ENCODE measurements at places on chromosomes 7 and 10. TPM values are rescaled to one million over a fixed set of nuclear protein-coding genes. Genes with fewer than 3 reads are reported as not detected.

DNA sequence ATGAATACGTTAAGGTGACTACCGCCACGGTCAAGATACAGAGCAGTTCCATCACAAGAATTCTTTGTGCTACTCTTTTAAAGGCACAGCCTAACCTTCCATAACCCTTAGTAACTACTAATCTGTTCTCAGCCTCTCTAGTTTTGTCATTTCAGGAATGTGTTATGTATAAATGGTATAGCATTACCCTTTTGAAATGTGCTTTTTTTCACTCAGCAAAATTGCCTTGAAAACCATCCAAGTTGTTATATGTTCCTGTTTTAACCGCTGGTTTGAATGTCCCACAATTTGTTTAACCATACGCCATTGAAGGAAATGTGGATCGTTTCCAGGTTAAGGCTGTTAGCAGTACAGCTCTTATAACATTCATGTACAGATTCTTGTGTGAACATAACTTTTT lies 32.0 kb downstream of the WAC start:
- no peak for DNase-seq

- no peak for DNase-seq
Measured at GRCh38 chr7:30450240-30450982, 28.2 kb downstream of the NOD1 start.

DNA sequence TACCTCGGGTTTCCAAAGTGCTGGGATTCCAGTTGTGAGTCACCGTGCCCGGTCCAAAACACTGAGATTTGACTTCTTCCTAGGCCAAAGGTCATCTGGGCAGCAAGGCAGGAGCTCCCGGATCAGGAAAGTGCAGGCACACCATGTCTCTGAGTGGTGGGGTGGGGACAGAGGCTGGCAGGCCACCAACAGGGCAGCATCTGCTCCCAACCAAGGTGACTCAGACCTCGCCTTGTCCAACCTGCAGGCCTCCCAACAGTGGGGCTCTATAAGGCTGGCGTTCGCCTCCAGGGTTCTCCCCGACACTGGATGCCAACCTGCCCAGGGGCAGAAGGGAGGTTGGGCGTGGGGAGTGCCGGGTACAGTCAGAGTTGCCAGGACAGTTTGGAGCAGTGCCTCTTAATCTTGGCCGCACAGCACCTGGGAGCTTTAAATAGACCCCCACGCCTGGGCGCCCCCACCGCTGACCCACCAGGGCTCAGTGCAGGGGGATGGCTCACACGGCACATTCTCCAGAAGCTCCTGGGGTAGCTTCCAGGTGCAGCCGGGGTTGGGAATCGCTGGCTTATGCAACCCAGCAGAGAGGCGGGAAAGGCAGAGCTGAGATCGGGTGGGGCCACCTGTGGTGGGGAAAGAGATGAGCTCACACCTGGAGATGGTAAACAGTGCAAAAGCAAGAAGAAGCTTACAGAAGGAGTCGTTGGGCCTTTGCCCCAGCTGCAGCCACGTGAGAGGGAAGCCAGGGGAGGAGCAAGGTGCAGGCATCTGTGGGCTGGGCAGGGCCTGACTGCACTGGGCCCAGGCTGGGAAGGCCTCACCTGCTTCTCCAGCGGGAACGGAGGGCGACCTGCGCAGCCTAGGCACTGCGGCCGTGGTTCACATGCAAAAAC lies 10.9 kb downstream of the CALML5 start:
- no peak for DNase-seq

DNA sequence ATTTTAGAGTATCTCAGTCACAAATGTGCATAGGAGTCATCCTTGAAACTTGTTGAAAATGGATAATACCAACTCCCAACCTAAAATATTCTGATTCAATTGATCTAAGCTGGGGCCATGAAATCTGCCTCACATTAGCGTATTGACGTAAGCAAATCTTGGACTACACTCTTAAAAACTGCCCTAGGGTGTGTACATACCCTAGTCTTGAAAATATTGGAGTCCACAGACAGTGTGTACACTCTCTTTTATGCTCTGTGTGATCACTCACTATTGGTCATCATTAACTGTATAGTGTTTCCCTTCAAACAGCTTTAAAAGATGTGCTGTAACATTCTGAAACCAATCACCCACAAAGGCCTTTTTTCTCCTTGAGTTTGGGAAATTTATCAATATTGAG lies 102.9 kb upstream of the FERD3L start:
- DNase-seq, result no peak

DNA sequence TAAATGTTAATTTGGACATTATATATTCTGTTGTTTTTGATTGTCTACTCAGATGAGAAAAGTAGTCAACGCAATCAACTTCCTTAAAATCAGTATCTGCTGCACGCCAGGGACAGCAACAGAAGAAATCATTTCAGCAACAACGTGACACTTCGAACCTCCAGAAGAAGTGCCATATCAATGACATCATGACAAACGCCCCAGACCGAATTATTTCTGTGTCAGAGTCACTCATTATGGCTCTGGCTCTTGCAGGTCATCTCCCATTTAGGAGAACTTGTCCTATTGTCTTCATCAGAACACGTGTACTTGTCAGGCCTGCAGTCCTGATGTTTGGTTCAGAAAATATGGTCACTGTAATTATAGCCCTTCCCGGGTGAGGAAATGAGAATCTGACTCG lies 276.3 kb downstream of the ADARB2 start:
- no peak for DNase-seq

The ATG9B gene
- 7.9 TPM for total RNA-seq

The GNB2 gene
- total RNA-seq, result 263 TPM

The PRLHR gene
- not detected for total RNA-seq

The SLC18A3 gene
- total RNA-seq, result not detected

The ZNF487 gene
- 6.1 TPM for total RNA-seq

The EFCAB10 gene
- total RNA-seq, result not detected

The TFAM gene
- 46.1 TPM for total RNA-seq

GRCh38 chr7:5528071-5528814 lies 104.6 kb upstream of the TNRC18 start:
- peak; percentile 62 for DNase-seq

The TMEM229A gene
- not detected for total RNA-seq

The ADAM12 gene
- total RNA-seq, result 1.2 TPM

DNA sequence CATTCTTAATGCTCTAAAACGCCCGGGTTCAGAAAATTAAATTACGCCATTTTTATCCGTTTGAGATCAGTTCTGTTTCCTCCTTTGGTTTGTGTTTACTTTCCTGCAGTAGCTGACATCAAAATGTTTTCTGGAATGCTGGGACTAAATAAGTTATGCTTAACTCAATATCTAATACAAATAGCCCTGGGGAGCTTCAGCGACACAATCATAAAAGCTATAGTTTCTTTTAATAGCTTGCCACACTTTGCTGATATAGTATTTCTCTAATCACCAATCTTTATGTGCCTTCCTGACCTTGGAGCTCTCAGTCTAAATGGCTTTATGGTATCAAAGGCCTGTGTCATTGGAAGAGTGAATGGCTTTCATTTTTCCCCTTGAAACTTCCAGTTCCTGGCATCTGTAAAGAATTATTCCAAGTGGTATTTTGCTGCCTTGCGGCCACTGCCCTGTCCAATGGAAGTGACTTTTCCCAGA lies 202.7 kb downstream of the HDAC9 start:
- DNase-seq, result no peak

DNA sequence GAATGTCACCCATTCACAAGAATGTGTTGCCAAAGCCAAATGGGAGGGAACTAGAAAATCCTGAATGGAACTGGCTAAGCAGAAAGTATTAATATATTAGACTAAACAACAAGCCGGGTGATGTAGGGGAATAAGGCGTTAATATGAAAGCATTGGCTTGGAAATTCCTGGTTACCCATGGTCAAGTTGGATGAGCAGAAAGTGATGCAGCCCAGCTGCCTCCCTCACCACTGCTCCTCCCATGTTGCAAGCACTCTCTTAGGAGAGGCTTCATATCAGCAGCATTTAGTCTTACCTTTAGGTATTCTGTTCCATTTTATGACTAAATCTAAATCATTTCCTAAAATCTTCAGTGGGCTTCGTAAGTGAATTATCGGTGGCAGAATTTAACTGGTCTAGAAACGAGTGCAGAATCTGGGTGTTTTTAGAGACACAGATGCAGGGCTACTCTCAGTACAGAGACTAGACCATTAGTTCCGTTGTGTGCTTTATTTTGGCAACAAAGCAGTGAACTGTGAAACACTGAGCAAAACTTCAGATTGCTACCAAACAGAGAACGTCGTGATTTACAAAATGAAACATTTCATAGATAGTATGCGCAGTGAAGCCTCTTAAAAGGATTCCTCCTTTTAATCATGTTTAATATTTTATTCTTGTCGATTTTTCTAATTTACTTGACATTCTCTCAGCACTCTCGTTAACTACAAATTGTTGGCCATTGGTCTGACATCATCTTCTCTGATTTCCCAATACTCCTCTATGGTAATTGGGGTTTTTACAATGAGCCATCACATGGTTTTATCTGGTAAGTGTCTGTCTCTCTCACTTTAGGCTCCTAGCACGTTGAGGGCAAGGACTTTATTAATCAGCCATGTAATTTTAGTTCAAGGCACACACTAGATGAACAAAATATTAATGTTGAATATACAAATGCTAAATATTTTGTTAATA lies 22.0 kb upstream of the HGF start:
- DNase-seq, result no peak

The CYP26C1 gene
- total RNA-seq, result not detected

- DNase-seq, result no peak
Measured at GRCh38 chr10:89355394-89355931, 22.4 kb upstream of the IFIT1B start.

- DNase-seq, result no peak
Measured at GRCh38 chr10:18955061-18955460, 93.5 kb upstream of the MALRD1 start.

- DNase-seq, result peak; percentile 45
Measured at GRCh38 chr7:636396-636795, 90.1 kb upstream of the DNAAF5 start.

GRCh38 chr10:91590904-91591796 lies 41.7 kb downstream of the PPP1R3C start:
- DNase-seq, result no peak

DNA sequence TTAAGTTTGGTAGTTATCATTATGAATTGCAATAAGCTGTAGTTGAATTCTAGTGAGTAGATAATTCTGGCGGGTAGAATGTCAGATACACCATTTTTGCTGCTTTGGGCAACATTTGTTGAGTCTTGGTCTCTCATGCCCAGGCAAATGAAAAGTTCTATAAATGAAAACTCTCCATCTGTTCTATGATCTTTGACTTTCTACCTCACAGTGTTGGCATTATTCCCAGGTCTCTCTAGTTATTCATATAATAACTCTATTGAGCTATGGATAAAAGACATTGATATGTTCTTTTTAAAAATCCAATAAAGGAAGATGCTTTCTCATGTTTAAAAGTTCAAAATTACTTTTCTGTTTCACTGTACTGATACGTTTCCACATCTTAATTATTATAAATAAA lies 415.3 kb upstream of the SEMA3D start:
- no peak for DNase-seq

- no peak for DNase-seq
Measured at GRCh38 chr7:108415084-108415483, 41.2 kb downstream of the NRCAM start.

The MEOX2 gene
- not detected for total RNA-seq

The IQUB gene
- total RNA-seq, result not detected

GRCh38 chr10:25725917-25726716 lies 207.9 kb upstream of the MYO3A start:
- no peak for DNase-seq

GRCh38 chr7:30028749-30029635 lies 780 bp downstream of the PLEKHA8 start:
- no peak for DNase-seq

DNA sequence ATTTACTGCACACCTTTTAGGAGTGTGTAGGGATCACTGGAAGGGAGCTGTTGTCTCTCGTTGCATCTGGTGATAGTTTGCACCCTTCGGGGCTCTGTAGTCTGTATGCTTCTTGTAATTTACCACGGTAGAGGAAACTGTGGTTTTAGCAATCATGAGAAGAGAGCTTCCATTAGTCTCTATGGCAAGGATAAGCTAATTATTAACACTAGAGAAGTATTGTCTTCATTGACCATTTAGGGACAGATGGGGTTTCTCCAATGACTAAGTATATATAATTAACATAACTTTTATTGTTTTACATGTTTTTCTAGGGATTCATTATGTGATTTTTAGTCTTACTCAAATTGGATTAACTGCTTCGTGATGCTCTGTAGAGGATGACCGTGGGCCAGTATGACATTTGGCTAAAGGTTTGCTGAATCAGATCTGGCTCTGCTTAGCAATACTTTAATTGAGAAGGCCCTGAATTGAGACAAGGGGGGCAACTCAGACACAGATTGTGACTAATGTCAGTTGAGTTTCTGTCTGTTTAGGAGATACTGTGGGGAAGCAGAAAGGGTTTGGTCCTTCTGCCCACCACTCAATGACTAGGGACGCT lies 8.7 kb downstream of the SLC18A2 start:
- DNase-seq, result no peak

DNA sequence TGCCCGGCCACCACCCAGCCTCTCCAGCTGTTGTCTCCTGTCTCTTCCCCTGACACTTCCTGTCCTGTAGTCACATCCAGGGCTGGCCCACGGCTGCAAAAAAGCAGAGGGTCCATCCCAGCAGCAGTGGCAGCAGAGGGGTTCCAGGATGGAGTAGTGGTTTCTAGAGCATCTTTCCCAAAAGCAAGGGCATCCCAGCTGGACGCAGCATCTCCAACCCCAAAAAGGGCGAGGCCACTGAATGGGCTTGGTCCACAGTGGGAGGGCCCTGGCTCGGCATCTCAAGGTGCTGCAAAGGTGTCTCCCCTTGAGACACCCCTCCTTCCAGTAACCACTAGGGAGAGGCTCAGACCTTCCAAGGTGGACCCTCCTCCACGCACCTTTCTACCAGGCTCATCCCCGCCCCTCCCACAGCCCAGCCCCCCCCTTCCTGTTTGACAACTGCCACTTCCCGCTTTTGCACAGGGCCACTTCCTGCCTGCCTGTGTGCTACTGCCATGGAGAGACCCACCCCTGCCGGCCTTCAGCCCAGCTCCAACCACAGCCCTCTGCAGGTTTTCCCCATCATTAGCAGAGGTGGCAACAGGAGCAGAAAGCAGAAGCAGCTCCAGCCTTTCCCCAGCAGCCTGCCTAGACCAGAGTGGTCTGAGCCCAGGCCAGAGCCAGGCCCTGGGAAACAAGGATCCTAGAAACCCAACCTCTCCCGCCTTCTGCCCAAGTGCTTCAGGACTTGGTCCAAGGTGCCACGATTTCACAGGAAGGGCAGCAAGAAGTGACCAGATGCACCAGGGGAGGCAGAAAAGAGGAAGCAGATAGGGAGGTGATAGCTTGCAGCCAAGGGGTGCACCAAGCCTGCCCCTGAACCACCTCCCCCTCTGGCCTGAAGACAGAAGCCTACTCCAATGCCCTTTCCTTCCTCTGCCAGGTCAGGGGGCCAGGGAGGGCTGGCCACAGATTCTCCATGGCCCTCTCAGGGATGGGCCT lies 8.6 kb downstream of the CAMK2G start:
- DNase-seq, result peak; percentile 70
